ENCODE measurements at places on chromosomes 13 and 19. TPM values are rescaled to one million over a fixed set of nuclear protein-coding genes. Genes with fewer than 3 reads are reported as not detected.

Gene AP1M1
- total RNA-seq = 182 TPM

Gene COX7A1
- not detected for total RNA-seq

Gene IZUMO2
- total RNA-seq = not detected

Gene ZNF526
- 7.2 TPM for total RNA-seq

Gene SLC10A2
- not detected for total RNA-seq

Gene CBY2
- total RNA-seq = not detected
